ENCODE measurements at places on chromosomes 5 and 9.

DNA sequence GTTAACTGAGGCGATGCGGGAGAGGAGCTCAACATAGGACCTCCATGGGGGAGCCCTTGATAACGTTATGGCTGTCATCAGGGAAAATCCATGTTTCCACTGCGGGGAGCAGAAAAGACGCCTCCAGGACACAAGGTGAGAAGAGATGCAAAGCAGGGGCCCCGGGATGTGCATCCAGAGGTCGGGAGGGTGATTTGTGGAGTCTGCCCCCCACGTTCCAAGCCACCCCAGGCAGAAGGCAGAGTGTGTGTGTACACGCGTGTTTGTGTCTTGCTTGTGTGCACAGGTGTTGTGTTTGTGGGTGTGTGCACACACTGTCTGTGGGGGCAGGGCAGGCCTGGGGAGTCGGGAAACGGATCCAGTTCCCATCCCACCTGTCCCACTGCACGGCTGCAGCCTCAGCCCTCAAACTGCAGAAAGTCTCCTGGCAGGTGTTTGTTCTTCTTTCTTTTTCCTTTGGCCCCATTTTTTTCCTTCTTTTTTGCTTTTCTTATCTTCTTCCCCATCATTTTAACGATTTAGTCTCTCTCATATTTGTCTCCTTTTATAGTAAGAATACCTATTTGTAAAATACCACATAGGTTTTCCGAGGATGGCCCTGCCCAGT, 17.4 kb upstream of the PLEKHG4B start:
- no peak for DNase-seq

GRCh38 chr9:77616191-77616590, 31.9 kb downstream of the GNA14 start:
- no peak for DNase-seq

- DNase-seq, result no peak
Observed at GRCh38 chr5:156534906-156535485, 208.0 kb downstream of the SGCD start.

- DNase-seq, result no peak
Observed at GRCh38 chr5:119795768-119796167, 166.4 kb downstream of the FAM170A start.

- no peak for DNase-seq
Observed at GRCh38 chr5:53488195-53488722, 7.8 kb downstream of the FST start.

DNA sequence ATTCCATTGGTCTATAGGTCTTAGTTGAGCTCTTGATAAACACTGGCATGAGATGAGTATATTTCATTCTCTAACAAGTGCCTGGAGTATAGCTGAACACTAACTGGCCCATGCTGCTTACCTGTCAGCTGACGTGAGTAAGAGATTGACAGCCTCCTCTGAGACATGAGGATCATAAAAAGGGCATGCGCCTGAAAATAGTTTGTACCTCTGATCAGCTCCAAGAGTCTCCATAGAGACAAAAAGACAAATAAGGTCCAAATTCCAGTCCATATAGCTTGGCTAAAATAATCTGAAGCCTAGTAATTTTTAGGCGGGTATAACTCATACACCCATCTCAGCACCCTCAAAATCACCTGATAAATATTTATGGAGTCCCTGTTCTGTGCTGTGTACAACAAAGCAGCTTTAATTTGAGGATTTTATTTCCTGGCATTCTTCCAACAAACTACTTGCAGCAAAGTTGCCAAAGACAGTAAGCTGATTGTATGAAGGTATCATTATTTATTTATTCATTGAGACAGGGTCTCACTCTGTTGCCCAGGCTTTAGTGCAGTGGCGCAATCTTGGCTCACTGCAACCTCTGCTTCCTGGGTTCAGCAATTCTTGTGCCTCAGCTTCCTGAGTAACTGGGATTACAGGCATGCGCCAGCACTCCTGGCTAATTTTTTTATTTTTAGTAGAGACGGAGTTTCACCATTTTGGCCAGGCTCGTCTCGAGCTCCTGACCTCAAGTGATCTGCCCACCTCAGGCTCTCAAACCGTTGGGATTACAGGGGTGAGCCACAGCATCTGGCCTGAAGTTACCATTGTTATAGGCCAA, 16.2 kb upstream of the FSD1L start:
- no peak for DNase-seq

- no peak for DNase-seq
Observed at GRCh38 chr5:1648806-1649205, 125.0 kb upstream of the LPCAT1 start.

- no peak for DNase-seq
Observed at GRCh38 chr5:57036761-57037160, 84.8 kb upstream of the MIER3 start.

- no peak for DNase-seq
Observed at GRCh38 chr9:132998831-132999635, 20.5 kb downstream of the GFI1B start.

DNA sequence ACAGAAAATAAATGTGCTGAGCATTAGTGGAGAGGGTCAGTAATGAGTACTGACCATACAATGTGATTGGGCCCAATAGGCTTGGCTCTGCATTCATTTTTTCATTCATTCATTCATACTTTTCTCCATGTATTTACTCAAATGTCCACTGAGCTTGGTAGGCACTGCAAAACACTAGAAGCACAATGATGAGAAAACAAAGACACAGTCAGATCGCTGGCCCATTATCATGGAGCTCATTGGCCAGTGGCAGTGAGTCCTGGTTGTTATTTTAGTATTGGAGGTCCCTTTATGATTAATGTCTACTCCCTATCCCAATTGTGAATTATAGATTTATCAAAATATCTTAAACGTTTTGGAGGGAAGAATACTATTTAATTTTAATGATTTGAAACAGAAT, 1079.7 kb upstream of the DMAC1 start:
- no peak for DNase-seq

- no peak for DNase-seq
Observed at GRCh38 chr5:173324115-173325001, 3.9 kb downstream of the STC2 start.

GRCh38 chr5:174229514-174230370, 184.2 kb downstream of the NSG2 start:
- DNase-seq, result peak; percentile 4

DNA sequence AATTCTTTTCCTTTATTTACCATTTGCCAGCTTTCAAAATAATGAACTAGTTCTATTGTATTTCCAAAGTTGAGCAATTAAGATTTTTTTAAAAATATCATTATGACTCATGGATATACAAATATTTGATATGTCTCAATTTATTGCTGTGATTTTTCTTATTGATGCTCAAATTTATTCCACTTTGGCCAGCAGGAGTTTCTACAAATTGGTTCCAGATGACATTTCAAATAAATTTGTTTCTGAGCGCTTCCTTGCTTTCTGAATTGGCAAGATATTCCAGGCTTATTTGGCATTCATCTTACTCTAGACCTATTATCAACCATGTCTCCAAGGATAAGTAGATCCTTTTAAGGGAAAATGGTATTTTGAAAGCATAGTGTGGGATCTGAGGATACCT, 58.5 kb upstream of the TJP2 start:
- no peak for DNase-seq

- no peak for DNase-seq
Observed at GRCh38 chr5:111070272-111071134, 1.0 kb upstream of the TSLP start.

GRCh38 chr5:127812570-127812969, 109.4 kb downstream of the CCDC192 start:
- no peak for DNase-seq

DNA sequence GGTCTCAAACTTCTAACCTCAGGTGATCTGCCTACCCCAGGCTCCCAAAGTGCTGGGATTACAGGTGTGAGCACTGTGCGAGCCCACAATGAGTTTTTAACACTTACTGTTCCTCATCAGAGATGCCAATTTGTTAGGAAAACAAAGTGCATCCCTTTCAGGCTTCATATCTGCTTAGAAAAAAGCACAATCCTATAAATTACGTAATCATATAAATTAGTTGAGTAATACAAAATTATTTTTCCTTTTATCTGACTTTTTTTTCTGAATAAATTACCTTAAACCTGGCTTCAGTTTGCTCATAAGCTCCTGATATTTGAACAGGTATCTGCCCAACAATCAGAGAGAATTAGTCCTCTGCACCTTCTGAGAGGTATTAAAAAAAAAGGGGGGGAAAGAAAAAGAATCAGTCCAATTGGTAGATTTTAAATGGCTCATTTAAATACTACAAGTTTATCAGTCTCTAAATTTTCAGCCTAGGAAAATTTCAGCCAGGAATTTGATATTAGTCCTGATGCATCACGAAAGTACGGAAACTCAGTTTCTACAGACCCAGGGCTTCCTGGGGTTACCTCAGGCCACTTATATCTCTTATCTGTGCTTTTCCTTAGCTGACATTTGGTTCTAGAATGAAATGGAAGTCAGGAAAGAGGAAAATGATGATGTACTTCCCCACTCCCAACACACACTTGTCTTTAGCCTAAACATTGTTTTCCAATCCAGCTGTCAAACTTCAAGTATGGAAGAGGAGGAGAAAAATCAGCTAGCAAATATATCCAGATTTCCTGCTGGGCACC, 26.8 kb downstream of the ITGA1 start:
- no peak for DNase-seq

GRCh38 chr5:110103081-110103480, 413.4 kb downstream of the MAN2A1 start:
- no peak for DNase-seq

- DNase-seq, result no peak
Observed at GRCh38 chr5:126982926-126983873, 47.2 kb downstream of the MARCHF3 start.

- peak; percentile 52 for DNase-seq
Observed at GRCh38 chr9:98326459-98327248, 71.2 kb upstream of the TBC1D2 start.

- peak; percentile 28 for DNase-seq
Observed at GRCh38 chr5:135069895-135070657, 36.0 kb upstream of the PITX1 start.
